ENCODE measurements at places on chromosomes 16 and 17.

GRCh38 chr16:66895999-66896398, 15.7 kb downstream of the PDP2 start:
- no peak for DNase-seq

GRCh38 chr16:15885560-15886001, 2.8 kb downstream of the CEP20 start:
- no peak for DNase-seq

DNA sequence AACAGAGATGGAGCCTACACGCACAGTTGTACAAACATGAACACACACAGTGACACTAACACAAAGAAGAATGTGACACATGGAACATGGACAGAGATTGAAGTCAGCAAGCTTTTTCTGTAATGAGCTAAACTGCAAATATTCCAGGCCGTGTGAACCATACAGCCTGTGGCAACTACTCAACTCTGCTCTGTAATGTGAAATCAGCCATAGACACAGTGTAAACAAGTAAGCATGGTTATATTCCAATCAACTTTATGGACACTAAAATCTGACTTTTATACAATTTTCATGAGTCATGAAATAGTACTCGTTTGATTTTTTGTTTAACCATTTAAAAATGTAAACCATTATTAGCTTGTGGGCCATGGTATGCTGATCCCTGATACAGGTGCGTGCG, 120.2 kb downstream of the SMG6 start:
- no peak for DNase-seq

DNA sequence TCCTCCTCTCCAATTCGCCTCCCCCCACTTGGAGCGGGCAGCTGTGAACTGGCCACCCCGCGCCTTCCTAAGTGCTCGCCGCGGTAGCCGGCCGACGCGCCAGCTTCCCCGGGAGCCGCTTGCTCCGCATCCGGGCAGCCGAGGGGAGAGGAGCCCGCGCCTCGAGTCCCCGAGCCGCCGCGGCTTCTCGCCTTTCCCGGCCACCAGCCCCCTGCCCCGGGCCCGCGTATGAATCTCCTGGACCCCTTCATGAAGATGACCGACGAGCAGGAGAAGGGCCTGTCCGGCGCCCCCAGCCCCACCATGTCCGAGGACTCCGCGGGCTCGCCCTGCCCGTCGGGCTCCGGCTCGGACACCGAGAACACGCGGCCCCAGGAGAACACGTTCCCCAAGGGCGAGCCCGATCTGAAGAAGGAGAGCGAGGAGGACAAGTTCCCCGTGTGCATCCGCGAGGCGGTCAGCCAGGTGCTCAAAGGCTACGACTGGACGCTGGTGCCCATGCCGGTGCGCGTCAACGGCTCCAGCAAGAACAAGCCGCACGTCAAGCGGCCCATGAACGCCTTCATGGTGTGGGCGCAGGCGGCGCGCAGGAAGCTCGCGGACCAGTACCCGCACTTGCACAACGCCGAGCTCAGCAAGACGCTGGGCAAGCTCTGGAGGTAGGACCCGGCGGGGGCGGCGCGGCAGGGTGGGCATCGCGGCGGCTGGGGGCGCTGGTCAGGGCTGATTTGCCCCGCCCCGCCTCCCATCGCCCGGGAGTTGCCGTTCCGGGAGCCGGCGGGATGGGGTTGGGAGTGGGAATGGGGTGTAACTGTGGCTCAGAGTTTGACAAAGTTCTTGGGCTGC, 567 bp downstream of the SOX9 start:
- DNase-seq = peak; percentile 87

- DNase-seq = no peak
These were observed 800 bp downstream of the FXR2 start for GRCh38 chr17:7613769-7614424.

DNA sequence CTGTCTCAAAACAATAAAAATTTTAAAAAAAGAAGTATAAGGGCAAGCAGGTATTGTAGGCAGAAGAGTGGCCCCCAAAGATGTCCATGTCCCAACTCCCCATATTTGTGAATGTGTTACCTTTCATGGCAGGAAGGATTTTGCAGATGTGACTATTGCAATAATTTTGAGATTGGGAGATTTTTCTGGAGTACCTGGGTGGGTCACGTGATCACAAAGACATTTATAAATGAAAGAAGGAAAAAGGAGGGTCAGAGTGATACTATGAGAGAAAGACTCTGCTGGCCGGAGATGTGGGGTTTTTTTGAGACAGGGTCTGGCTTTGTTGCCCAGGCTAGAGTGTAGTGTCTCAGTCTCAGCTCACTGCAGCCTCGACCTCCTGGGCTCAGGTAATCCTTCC, 27.4 kb upstream of the PAFAH1B1 start:
- DNase-seq = no peak

- no peak for DNase-seq
These were observed 918 bp upstream of the NLRC3 start for GRCh38 chr16:3578121-3578520.

- DNase-seq = peak; percentile 96
These were observed at the start of gene RUNDC3A for GRCh38 chr17:44308320-44308818. TSS of gene RUNDC3A (plus strand) at chr17:44308601. CDS start at chr17:44308833, 232 bp downstream.

DNA sequence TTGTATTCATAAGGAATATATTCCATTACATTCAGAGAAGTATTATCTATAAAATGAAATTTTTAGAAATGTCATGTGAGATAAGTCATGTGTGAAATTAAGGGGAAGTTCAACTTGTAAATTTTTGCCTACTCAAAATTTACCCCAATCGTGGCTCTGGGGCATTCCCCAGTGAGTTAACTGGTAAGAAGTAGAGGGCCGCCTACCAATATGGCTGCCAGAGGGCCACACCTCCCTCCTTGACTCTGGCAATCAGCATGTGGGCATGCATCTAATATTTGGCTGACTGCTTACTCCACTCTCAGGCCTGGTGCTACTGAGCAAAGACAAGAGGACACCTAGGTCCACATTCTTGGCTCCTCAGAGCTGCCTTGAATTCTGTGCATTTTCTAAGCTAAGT, 39.7 kb upstream of the CNTNAP4 start:
- DNase-seq = no peak
